ENCODE measurements at places on chromosomes 6 and 20.

DNA sequence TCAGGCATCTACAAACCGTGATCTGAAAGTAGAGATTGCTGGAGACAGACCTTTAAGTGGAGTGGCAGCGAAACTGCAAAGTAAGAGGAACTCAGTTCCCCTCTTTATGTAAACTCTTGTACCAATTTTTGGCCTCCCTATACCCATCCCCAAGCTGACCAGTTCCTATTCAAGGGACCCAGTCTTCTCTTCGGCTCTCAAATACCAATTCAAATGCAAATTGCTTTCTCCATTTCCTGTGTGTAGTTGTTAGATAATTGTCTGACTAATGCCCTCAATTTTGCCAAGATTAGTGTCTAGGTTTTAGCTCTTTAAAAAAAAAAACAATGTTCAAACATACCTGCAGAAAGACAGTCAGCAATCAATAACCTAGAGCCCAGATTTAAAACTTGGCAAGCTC lies 150.9 kb downstream of the EYA4 start:
- DNase-seq = no peak

DNA sequence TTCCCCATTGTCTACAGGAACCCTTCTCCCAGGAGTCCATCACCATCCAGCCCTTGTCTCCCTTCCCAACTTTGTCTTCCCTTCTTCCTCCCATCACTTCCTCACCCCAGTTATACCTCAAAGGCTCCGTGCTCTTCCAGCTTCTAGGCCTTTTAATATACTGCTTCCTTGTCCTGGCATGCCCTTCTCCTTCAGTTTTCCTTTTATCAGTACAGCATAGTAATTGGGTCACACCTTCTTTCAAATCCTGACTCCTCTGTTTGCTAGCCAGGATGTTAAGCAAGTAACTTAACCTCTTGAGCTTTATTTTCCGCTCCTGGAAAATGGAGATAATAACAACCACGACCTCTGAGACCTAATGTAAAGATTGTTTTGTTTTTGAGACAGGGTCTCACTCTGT lies 54.9 kb upstream of the PNRC1 start:
- no peak for DNase-seq

DNA sequence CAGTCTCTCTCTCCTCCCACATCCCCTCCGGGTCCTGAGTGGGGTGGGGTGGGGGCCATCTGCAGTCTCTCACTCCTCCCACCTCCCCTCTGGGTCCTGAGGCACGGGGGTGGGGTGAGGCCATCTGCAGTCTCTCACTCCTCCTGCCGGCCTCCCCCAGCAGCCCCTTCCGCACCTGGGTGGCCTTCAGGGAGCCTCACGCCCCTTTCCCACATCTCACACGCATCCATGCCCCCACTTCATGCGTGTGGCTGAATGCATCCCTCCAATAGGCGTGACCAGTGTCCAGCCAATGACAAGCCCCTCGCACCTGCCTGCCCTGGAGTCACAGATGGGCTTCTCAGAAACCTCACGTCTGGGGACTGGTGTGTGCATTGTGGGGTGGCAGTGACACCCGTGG lies 993 bp upstream of the SRMS start:
- no peak for DNase-seq

DNA sequence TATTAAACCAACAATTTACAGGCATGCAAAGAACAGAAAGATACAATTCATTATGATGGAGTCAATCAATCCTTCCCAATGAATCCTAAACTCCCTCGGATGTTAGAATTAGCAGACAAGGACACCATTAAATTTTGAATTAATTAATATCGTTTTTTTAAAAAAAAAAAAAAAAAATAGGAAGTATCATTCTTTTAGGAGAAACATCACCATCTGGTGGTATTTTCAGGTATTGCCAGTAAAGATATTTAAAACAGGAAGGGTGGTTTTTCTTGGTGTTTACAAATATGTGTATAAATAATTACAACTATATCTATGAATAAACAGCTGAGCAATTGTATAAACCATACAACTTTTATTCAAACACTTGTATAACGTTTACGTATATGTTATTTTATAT lies 564.4 kb downstream of the HAO1 start:
- DNase-seq = no peak

DNA sequence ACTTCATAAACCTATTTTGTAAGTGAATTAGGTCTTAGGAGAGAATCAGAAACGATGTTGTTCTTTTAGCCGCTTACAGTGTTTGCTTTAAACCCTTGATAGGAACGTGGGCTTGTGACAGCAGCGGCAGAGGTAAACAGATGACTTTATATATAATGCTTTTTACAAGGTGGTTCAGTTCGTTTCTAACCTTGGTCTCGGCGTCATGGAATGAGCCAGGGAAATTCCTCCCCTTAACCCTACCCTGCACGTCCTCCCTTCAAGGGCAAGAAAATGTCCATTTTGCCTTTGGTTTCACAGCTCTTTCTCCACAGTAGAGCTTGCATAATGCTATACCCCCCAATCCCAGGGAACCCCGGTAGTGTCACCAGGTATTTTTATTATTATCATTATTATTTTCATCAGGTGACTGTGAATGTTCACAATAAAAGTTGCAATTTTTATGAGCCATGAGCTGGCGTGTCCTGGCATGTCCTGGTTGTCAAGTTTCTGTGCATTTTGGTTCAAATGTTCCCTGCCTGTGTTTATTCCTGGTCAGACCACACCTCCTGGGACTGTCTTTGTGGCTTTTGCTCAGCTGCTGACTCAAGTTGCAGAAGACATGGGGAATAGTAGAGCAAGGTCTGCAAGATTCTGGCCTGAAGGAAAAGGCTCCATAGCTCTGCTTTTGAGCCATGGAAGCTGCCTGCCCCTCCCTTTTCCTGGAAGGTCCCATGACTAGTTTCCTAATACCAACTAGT lies 112.8 kb upstream of the BMP2 start:
- no peak for DNase-seq

GRCh38 chr6:3871939-3872338 lies 22.8 kb downstream of the FAM50B start:
- DNase-seq = no peak

GRCh38 chr20:61434341-61434781 lies 182.3 kb downstream of the CDH4 start:
- no peak for DNase-seq
